ENCODE measurements at places on chromosomes 7 and 10.

DNA sequence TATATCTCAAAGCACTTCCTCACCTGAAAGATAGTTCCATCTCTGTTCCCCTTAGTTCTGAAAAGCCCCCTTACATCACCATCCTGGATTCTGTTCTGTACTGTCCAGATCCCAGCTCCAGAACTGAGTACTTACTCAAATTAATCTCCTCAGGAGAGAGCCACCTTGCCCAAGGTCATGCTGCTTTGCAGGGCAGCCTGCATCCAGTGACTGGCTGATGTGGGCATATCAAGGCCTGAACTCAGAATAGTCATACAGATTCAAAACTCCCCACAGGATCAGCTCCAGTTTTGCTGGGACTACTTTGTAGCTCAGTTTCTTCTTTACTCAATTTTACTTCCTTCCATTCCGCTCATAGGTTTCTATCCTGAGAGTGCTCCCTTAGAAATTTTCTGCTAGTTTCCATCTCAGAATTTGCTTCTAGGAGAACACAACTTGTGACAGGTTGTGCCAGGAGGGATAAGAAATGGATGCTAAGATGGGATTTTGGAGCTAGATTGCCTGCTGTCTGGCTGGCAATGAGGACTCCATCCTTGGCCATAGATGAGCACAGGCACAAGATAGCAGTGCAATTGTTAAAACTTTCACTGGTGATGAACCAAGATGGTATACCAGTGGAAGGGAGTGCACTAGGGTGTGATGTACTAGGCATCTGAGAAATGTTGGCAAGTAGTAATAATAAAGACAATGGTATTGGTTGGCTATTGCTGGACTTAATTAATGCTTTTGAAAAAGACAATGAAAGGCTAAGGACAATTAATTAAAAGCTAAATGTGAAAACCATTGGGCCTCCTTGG is 17.3 kb downstream of the SRGN start:
- no peak for DNase-seq

DNA sequence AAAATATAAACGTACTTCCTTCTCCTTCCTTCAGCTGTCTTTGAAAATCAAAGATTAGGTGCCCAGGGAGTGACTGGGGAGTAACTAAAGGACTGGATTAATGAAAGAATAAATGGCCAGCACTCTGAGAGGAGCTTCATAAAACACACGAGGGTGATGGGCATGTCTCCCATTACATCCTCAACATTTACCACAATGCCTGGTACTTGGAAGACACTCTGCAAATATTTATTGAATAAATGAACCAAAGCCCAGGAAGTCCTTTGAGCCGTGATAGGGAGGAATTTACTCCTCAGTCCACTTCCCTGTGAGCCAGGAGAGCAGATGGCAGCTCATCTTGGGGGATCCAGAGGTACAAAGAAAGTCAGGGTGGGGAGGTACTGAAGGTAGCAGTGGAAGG is 96.3 kb downstream of the RAB11FIP2 start:
- no peak for DNase-seq

DNA sequence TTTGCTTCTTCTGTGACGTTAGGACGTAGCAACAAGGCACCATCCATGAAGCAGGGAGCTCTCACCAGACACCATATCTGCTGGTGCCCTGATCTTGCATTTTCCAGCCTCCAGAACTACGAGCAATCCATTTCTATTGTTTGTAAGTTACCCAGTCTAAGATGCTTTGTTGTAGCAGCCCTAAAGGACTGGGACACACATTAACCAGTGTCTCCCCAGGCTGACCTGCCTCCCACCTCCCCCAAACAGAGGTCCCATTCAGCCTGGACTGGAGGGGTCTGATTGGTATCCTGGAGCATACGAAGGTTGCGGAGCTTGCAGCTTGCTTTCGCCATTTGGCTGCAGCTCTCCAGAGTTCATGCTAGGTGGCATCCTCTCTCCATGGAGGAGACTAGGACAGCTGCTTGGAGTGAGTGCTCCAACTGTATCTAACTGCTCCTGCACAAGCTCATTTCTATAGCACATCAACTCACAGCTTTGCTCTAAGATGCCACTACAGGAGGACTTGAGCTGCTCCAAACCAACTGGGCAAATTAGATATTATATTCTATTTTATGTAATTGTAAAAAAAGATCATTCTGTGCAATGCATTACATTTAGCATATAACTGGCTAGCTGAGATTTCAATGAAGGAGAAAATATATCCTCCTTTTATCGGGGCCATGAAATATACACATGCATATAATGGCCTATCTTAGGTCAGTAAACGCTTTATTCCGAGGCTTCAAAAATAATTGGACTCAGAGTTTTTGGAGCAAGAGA is 8.0 kb upstream of the GRK5 start:
- DNase-seq, result no peak

DNA sequence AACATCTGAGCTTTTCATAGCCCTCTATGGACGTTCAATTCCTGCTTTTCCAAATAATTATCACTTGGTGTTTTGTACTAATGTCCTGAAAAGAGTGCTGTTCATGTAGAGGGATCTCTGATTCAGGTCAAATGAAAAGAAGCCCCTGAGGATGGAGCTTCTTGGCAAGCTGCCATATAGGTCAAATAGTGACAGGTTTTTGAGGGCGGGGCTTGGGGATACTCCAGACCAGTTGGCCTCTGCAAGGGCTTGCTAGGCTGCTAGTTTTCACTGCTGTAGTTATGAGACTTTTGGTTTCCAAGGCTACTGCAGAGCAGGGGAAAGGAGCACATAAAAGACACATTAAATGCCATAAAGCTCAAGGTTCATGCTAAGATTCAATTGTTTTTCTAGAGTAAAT is 257.2 kb upstream of the CACNA2D1 start:
- no peak for DNase-seq

DNA sequence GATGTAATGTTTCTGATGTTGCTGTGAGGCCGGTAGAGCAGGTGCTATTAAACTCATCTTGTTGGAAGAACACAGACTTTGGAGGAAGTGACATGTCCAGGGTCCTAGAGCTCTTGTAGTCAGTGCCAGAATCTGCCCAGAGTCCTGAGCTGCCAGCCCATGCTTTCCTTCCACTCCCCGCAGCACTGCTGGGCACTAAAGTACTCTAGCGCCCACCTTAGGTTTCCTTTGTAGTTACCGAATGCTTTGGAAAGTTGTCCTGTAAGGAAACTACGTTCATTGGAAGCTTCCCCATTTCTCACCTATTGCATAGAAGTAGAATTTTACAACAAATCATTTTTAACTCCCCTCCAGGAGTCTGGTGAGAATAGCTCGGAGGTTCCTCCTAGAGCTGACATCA is 11.0 kb downstream of the ZNF862 start:
- DNase-seq, result no peak

GRCh38 chr7:150404172-150404804 is 25.2 kb downstream of the ZNF775 start:
- DNase-seq, result no peak

GRCh38 chr10:71675295-71675970 is 44.1 kb downstream of the C10orf105 start:
- DNase-seq, result no peak

DNA sequence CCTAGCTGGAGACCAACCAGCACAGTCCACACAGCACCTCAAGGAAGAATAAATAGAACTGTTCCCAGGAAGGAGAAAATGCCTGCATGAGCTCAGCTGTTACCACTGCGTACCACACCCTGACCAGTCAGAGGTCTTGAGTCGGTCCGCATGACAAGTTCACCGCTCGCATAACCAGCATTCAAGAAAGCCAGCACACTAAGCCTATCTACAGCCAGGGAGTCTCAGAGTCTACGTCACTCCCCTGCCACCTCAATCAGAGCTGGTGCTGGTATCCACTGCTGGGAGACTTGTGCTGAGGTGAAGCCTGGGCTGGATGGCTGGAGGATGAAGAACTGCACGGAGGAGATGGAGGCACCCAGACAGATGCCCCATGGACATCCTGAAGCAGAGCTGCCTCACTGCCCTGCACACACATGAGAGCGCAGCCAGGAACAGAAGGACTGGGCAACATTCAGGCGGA is 19.6 kb downstream of the AKR1C1 start:
- DNase-seq, result no peak

DNA sequence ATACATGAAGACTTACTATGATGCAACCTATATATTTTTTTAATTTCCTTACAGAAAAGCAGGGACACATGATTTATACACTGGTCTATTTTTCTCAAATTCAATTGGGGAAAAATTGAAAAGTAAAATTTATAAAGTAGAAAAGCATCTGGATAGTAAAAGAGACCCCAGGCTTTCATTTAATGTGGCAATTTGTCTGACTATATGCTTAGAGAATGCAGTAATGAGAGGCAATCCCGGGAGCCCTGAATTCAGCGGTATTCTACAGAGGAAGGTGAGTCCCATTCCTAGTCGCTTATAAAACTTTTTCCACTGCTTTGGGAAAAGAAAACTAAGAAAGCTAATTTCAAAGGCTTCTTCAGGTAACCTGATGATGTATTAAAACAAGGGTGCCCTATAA is 167.1 kb downstream of the SEMA3D start:
- DNase-seq, result no peak

- DNase-seq, result no peak
Observed at GRCh38 chr7:157829491-157829890, 492.7 kb downstream of the DNAJB6 start.

DNA sequence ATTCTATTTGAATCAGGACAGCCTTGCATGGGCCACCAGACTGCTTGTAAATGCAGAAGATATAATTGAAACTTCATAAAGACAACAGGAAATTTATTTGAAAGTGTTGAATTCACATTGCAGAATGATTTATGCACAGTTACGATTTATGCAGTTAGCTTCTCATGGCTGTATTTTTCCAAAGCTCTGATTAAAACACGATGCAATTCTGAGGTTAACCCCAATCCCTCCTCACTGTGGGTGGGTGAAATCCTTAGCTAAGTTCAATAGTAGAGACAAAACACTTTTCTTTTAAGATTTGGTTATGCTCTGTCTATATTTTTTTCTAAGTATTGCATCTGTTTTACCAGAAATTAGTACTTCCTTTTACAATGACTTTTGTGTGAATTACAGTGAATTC is 728.8 kb upstream of the IGFBP3 start:
- no peak for DNase-seq

DNA sequence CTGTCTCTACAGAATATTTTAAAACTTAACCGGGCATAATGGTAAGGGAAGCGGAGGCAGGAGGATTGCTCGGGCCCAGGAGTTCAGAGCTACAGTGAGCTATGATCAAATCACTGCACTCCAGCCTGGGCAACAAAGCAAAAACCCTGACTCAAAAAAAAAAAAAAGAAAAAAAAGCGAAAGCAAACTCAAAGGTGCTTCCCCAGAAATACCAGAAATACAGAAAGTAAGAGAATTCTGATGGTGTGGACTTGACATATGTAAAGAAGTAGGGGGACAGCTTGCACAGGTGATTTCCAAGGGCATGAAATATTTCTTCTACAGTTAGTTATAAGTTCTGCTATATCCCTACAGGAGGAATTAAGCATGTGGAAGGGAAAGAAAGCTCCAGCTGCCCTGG is 69.7 kb upstream of the APBB1IP start:
- DNase-seq, result no peak

DNA sequence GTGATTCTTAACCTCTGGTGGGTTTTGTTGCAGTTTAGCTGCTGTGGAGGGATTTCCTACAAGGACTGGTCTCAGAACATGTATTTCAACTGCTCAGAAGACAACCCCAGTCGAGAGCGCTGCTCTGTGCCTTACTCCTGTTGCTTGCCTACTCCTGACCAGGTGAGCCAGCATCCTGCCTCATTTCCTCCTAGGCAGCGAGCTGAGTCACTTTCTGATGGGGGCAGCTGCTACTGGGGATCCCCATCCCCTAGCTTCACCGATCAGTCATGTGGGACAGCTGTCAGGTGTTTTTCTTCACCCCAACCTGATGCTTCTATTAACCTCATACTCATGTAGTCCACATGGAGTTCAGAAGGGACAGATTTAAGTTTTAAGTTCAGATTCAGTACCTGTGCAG is 21.7 kb upstream of the SMO start:
- peak; percentile 56 for DNase-seq

DNA sequence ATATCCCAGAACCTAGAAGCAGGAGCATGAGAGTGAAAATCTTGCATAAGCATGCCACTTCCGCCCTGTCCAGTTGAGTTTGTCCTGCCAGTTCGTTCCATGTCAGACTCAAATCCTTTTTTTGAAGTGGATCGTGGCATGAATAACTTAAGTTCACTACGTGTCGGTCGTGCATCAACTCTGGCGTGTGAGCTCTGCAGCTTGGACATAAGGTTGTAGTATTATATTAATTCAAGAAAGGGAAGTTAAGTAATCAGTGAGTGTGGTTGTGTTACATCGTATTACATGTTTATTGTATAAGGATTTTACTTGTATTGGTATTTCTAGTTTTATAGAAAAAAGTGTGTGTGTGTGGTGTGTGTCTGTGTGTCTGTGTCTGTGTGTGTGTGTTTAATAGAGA is 23.0 kb downstream of the CDC123 start:
- DNase-seq, result no peak

- no peak for DNase-seq
Observed at GRCh38 chr10:84606428-84606827, 278.0 kb downstream of the CCSER2 start.

DNA sequence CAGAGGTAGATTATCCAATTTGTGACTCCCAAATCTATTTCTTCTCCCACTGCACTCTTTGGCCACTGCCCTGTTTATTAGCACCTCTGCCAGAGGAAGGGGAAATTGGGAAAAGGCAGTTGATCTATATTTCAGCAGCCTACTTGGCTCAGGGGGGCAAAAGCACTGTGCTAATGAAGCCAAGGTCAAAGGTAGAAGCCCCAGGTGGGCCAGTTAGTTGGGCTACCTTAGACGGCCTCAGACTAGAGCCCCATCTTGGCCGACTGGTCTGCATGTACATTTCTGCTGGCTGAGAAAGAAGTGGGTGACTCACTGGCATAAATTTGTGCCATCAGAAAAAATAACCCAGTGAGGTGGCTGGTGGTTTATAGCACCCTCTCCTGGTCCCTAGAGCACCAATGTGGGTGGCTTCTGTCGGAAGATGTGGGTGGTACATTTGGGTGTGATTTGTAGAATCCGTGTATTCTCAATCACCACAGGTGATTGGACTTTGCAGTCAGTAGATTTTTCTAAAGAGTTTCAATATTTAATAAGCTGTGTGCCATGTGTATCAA is 293.3 kb upstream of the MKI67 start:
- DNase-seq, result no peak

GRCh38 chr10:110353244-110354119 is 48.8 kb upstream of the SMNDC1 start:
- no peak for DNase-seq

GRCh38 chr10:108736111-108736510 is 1187.2 kb downstream of the XPNPEP1 start:
- DNase-seq, result no peak

DNA sequence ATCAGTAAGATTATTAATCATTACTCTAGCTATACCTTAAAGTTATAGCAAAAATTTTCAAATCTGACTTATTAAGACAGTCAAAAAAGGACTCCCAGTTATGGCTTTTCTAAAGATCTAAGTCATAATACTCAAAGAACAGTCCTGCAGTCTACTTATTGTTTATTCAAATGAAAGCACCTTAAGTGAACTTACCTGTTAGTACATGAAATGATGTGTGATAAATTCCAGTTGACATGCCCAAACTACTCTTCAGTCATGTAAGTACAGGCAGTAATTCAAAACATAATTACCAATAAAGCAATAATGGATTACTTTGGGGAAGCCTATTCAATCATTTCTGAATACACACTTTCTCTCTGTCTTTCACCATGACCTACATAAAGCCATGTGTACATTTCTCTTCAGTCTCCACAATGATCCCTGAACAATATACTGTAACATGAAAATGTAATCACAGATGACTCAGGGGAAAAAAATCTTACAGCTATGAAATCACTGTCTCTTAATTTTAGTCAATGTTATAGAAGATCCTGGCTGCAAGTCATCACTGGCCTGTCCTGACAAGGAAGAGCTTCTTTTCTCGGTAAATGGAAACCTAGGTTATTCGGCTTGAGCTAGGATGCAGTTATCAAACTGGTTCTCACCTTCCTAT is 420.7 kb upstream of the LRRTM3 start:
- no peak for DNase-seq

Measured in GM12892 (cell line).